PC-3 (cell line): ENCODE measurements at places on chromosomes 13 and 19. TPM values are rescaled to one million over a fixed set of nuclear protein-coding genes. Genes with fewer than 3 reads are reported as not detected.
A peak's percentile ranks its signal among the peaks of the same experiment; 100 is the strongest.

- no peak overlapping the region for H3K27ac ChIP-seq
- H3K27me3 ChIP-seq, result no peaks in the 10 kb centered on the region
- DNase-seq, result no peak
- H3K36me3 ChIP-seq, result no peaks in the 10 kb centered on the region
- no peak overlapping the region for H3K4me3 ChIP-seq
- peaks cover 19% of the 10 kb centered on the region for H3K4me1 ChIP-seq
Measured at GRCh38 chr19:1769645-1769985, 16.3 kb downstream of the ONECUT3 start.

- H3K4me1 ChIP-seq, result peaks cover 11% of the 10 kb centered on the region
- H3K36me3 ChIP-seq, result no peaks in the 10 kb centered on the region
- no peak overlapping the region for H3K27ac ChIP-seq
- H3K4me3 ChIP-seq, result no peak overlapping the region
- DNase-seq, result peak; percentile 56
Measured at GRCh38 chr13:49356223-49356622, 87.6 kb downstream of the CAB39L start.

DNA sequence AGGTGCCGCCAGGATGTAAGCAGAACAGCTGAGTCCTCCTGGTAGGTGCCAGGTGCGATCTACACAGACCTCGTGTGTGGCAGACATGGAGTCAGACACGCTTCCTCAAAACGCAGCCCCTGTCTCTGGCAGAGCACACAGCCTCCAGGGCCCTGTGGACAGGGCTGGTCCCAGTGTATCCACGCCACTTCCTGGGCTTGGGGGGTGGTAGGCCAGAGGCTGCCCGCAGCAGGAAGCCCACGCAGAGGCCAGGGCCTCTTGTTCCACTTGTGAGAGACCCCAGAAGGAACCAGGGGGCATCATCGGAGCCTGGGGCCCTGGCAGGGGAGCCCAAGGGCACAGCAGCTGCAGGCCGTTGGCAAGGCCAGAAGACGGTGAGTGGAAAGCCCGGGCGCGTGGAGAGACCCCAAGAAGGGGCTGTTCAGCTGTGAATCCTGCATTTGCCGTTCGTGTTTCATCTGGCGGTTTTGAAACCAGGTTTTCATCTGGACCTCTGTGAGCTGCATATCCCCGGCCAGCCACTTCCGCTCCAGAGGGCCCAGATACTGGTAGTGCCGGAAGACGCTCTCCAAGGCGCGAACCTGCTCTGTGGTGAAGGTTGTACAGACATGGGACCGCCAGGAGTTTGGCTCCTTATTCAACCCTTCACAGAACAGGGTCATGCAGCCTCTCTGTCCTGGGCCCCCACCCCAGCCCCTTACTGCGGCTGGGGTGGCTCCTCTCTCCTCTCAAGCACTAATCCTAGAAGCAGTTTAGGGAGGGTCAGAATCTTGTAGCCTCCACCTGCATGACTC is 25.1 kb upstream of the SLITRK1 start:
- no peaks in the 10 kb centered on the region for H3K4me1 ChIP-seq
- H3K27ac ChIP-seq, result no peak overlapping the region
- H3K36me3 ChIP-seq, result no peaks in the 10 kb centered on the region
- no peaks in the 10 kb centered on the region for H3K27me3 ChIP-seq
- DNase-seq, result no peak

- H3K4me1 ChIP-seq, result peaks cover 6% of the 10 kb centered on the region
- peak overlapping the region; percentile 79 for H3K4me3 ChIP-seq
- no peak for DNase-seq
Measured at GRCh38 chr19:8413629-8413995, 507 bp downstream of the MARCHF2 start.

GRCh38 chr13:30862707-30863106 is 43.4 kb upstream of the MEDAG start:
- no peaks in the 10 kb centered on the region for H3K36me3 ChIP-seq
- no peaks in the 10 kb centered on the region for H3K27me3 ChIP-seq
- DNase-seq, result no peak
- no peak overlapping the region for H3K4me3 ChIP-seq
- H3K27ac ChIP-seq, result no peak overlapping the region

DNA sequence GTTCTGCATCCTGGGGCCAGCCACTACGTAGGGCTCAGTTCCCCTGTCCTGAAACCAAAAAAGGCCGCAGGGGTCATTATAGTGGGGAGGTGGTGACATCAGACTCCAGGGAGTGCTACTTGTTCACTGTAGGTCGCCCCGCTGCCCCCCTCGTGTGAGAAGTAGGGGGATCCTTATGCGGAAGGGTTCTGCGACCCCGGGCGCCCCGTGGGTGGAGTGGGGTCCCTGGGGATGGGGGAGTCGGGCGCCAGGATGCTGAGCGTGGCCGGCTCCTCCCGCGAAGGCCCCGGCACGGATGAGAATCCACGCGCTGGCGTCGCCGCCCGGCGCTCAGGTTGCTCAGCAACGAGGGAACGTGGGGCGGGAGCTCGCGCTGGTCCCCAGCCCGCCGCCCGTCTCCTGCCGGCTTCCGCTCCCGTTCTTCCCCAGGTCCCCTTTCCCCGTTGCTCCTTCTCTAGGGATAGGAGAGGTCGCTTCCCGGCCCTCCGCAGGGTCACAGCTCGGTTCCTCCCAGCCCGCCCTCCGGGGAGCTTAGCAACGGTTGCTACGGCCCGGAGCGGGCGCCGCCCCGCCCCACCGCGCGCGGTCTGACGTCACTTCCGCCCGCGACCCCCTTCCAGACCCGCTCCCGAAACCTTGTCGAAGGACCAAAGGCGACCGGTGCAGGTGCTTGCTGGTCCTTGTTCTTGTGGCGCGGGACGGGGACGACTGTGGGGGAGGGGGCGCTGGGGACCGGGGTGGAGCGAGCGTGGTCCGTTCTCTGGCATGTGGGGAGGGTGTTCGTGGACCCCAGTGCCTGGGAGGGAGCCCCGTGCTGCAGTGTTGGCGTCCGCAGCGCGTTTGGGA is at the start of gene NAT14:
TSS of gene NAT14 (plus strand) at position 596 of the 846 bp plus-strand sequence. CDS start 521 bp downstream, outside the sequence.
- 0 out of 2 replicates have a peak within 1 kb of the TSS, but pooled peaks have one; percentile 7 for H3K27ac ChIP-seq
- peak; percentile 57 for DNase-seq
- H3K27me3 ChIP-seq, result no peaks in the 10 kb centered on the region
- H3K4me3 ChIP-seq, result peak within 1 kb of the TSS; percentile 72
- H3K4me1 ChIP-seq, result peaks cover 33% of the 10 kb centered on the region

Gene ZNF577
- total RNA-seq, result 6.2 and 7.2 TPM in 2 replicates

Gene GPR180
- total RNA-seq, result 3.9 and 5.6 TPM in 2 replicates

Gene ZSCAN4
- not detected in 2 replicates for total RNA-seq
